ENCODE measurements at places on chromosomes 13 and 19.

- no peak for DNase-seq
Observed at GRCh38 chr19:6693056-6693471, 23.1 kb upstream of the TNFSF14 start.

DNA sequence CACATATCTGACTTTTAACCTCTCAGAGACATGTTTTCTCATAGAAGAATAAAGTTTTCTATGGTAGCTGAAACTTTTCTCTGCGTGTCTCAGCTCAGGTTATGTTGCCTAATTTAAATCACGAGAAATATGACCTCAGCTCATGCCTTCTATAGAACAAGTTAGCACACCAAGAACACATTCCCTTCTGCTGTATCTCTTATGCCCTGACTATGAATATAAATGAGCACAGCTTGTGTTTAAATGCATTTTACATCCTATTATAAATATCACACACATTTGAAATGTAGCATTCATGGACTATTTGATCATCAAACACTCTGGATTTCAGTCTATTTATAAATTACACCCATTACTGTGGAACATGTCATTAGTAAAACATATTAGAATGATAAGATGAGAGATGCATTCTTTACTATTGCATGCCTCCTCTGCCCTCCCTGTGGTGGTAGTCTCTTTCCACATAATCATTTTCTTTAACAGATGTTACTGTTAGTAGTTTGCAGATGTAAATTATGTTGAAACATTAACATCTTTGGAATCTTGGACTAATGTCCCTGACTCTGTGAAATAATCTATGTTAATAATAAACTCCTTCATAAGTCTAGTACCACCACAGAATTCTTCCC, 2044.9 kb upstream of the PCDH20 start:
- DNase-seq, result no peak

GRCh38 chr13:34413538-34414210, 528.4 kb upstream of the NBEA start:
- no peak for DNase-seq

GRCh38 chr19:19489804-19490204, 25.5 kb downstream of the TSSK6 start:
- no peak for DNase-seq

DNA sequence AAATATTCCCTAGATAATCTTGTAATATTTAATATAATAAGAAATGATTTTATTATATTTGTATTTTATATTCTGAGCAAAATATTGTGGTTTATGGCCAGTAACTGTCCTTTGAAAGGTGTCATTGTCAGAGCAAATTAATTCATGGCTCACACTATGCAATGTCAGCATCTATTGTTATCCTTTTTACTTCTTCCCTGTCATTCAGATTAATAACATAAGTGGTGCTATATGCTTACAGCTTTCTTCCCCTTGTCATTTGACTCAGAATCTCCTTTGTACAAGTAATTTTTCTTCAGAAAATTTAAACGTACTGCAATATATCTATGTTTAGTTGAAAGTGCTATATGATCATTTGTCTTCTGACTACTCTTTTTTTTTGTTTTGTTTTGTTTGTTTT, 1738.2 kb upstream of the MIR17HG start:
- DNase-seq, result no peak

- no peak for DNase-seq
Observed at GRCh38 chr19:14091813-14092462, 1.4 kb upstream of the SAMD1 start.

DNA sequence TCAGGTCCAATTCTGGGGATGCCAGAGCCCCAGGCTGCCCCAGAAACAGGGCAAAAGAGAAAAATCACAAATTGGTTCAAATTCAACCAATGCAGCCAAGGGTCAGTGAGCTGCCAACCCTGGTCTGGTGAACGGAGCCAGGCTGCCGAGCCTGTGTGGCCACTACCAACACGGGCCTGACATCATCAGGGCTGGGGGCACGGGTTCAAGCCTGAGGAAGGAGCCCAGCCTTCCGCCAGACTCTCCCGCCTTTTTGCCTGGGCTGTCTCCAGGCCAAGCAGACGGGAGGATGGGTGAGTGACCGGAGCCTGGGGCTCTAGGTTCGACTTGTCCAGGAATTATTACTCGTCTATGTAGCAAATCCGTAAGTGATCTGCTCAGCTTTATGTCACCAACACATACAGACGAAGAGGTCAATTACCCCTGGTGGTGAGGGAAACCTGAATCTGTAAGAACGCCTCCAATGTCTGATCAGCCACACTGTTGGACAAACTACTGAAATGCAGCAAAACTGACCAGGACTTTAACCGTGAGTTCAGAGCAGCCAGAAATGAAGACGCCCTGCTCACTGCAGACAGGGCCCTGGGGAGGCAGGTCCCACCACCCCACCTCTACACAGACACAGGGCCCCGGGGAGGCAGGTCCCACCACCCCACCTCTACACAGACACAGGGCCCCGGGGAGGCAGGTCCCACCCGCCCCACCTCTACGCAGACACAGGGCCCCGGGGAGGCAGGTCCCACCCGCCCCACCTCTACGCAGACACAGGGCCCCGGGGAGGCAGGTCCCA, 31.8 kb downstream of the RAB20 start:
- no peak for DNase-seq

DNA sequence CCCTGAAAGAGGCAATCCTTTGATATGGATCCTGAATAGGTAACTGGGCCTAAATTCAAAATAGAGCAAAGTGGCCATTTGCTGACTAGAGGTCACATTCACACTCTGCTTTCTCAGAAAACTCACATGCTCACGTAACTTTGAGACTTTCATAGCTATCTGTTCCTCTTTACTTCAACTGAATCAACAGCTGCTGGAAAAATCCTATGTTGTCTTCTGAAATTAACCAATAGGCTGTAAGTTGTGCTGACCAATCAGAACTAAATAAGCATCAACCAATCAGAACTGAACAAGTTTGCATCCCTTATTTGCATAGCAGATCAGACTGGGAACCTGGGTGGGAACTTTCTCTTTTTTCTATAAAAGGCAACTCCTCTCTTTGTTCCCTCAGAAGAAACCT, 24.0 kb upstream of the TBC1D4 start:
- DNase-seq, result no peak

DNA sequence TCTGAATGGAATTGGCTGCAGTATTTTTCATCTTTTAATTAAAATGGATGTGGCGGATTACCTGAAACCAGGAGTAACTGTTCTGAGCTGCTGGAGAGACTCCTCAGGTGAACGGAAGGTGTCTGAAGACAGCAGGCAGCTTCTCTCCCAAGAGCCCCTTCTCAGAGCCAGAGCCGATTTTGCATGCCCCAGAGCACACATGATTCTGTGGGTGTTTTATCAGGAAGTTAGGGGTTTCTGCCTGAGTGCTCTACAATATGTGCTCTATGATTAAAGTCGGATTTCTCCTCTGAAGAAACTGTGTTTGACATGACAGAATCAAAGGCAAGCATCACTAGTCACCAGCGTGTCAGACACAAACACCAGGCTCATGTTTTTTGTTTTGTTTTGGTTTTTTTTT, 60.7 kb upstream of the MCF2L start:
- DNase-seq, result no peak

DNA sequence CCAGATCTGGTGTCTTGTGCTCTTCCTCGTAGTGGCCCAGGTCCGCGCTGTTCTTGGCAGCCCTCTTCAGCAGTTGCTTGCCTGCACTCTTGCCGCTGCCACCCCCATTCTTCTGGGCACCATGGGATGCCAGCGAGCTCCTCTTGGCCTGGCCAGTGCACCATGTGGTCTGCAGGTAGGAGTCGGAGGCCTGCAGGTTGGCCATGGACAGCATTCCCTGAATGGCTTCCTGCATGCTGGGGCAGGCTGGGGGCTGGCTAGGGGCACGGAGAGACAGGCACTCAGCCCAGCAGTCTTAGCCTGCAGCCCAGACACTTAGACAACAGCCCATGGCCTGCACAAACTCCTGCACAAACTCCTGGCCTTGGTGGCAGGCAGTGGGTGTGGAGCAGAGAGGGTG, 234.9 kb downstream of the TUBA3C start:
- DNase-seq, result no peak

- DNase-seq, result no peak
Observed at GRCh38 chr19:4077007-4077374, 10.3 kb upstream of the ZBTB7A start.

- DNase-seq, result no peak
Observed at GRCh38 chr19:18867751-18868150, 28.2 kb downstream of the CERS1 start.

GRCh38 chr19:55077106-55077505, 1.4 kb downstream of the EPS8L1 start:
- DNase-seq, result no peak

- no peak for DNase-seq
Observed at GRCh38 chr13:106036870-106037269, 498.6 kb downstream of the EFNB2 start.

- DNase-seq, result no peak
Observed at GRCh38 chr13:28723806-28724205, 5.0 kb upstream of the SLC46A3 start.
